IPS-NIHi11 (cell line): ENCODE measurements at places on chromosomes 4 and X.

DNA sequence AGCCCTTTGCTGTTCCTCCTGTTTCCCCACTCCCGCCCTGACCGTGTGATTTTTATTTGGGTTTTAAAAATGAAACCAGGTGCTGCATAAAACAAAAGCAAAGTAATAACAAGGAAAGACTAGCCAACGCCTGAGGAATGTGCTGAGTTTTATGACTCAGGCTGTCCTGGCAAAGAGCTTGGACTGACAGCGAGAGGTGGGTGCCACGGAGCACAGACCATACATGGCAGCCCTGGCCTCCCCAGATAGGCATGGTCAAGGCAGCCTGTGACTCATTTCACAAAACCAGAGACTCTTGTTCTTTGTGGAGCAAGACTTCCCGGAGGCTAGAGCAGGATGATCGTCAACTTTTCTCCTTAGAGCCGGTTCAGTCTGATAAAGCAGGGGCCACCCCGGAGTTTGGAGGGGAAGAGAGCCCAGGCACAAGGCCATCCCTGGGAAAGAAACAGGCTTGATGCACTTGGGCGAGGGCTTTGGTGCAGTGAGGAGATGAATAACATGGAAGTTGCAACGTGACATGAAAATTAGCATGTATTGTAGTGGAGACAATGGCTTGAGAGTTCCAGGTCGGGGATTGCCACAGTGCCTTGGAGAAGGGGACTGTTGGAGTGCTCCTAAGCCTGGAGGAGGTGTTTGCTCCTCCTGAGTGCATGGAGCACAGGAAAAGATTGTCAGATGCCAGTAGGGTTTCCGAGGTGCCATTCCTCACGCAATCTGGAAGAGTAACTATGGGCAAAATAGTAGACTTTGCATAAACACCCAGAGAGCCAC lies 54.8 kb downstream of the C4orf51 start:
- DNase-seq: peak; percentile 39

DNA sequence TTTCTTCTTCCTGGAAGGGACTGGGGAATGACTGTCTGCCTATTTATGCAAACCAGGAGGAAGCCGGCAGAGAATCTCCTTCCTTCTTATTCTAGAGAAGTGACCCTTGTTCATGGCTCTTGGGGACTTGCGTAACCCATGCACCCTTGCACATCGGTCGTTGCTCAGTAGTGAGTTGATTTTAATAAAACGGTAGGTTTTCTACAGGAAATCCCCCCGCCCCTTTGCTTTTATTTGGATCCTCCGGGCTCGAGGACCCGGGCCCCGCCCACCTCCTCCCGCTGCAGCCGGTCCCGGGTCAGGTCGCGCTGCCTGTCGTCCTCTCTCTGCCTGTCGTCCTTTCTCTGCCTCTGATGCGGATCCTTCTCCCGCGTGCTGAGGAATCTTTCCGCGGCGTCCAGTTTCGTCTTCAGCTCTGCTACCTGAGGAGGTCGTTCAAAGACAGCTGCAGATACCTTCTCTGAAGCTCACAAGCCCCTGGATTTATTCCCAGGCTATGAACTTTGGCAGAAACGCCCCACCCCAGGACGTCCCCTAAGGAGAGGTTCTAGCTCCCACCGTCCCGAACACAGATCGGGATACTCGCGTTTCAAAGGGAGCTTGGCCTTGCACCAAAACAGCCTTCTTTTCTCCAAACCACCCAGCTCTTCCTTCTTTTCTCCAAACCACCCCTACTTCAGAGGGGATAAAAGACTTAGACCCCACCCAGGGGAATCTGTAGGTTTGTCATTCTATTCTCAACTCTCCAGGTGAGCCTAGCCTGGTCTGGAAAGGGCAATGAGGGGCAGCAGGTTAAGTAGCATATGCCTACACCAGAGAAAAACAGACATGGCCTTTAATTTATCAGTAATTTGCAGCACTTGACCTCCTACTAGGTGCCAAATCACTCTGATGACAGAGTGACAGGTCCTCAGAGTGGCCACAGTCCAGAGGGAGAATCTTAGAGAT lies 7.0 kb downstream of the TNIP3 start:
- peak; percentile 58 for DNase-seq

DNA sequence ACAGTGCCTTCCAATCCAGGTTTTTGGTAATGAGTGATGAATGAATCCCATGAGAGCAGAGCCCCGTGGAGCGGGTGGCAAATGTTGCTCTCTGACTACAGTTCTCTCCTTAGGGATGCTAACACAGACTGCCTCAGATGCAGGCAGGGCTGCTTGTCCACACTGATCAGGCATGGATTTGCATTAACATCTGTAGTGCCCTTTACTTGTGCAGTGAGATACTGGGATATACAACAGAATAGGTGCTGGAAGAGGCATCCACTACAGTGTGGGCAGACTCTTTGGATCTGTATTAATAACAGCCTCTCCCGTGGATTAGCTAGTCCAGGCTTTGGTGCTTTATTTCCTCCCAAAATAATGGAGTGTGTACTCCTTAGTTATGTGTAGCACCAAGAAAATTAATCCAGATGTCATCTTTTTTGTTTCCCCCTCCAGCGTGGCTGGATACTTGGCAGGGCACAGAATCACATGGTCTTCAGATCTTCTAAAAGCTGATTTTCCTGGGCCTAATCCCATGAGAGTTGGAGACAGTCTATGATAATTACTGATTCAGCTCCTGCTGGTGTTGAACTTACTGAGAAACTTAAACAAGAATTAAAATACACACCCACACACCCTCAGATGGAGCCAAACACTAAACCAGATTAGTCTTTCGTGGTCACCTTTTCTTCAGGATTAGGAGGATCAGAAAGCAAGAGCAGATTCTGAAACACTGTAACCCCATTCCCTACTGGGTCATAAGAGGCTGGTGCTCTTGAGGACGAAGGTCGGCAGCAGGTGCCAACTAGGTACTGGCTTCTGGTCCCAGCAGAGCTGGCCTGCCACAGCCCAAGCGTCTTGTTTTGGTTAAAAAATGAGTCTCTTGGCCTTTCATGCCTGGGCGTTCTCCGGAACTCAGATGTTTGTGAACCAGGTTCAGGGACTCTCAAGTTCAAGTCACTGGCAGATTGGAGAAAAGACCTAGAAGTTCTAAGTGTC lies 23.1 kb upstream of the NAP1L5 start:
- no peak for DNase-seq

GRCh38 chrX:107566604-107567262 lies 61.6 kb upstream of the PRPS1 start:
- DNase-seq: no peak
